Upper lobe of right lung (tissue), 1 donor: ENCODE measurements at places on chromosomes 7 and 10. TPM values are rescaled to one million over a fixed set of nuclear protein-coding genes. Genes with fewer than 3 reads are reported as not detected.

The C10orf62 gene
- not detected for total RNA-seq

The MEIG1 gene
- not detected for total RNA-seq

The SUGCT gene
- 4.1 TPM for total RNA-seq

The WDR86 gene
- 1.3 TPM for total RNA-seq

The PNLIPRP3 gene
- total RNA-seq = 0.20 TPM

The SUN3 gene
- not detected for total RNA-seq

The GNGT1 gene
- total RNA-seq = not detected

The SLIT1 gene
- 0.23 TPM for total RNA-seq

The LGI1 gene
- total RNA-seq = not detected

The ASAH2 gene
- total RNA-seq = 1.5 TPM

The FFAR4 gene
- total RNA-seq = 4.9 TPM

The CACNA2D1 gene
- 10.3 TPM for total RNA-seq

The CDC14C gene
- not detected for total RNA-seq

The SAMD9 gene
- 21.2 TPM for total RNA-seq

The ZNF777 gene
- 11.3 TPM for total RNA-seq

The PNLIPRP2 gene
- total RNA-seq = not detected

The CUZD1 gene
- 0.78 TPM for total RNA-seq

The TLL2 gene
- total RNA-seq = not detected

The STEAP2 gene
- 11.5 TPM for total RNA-seq

The FAM25G gene
- not detected for total RNA-seq

The STAG3 gene
- total RNA-seq = 2.3 TPM

The PRSS37 gene
- total RNA-seq = not detected

The ALDH18A1 gene
- total RNA-seq = 32.8 TPM

The MSS51 gene
- 3.0 TPM for total RNA-seq

The CCL24 gene
- total RNA-seq = 4.8 TPM

The TBC1D12 gene
- total RNA-seq = 11.1 TPM

The WEE2 gene
- total RNA-seq = not detected

The PARD3 gene
- total RNA-seq = 38.5 TPM

The LIPM gene
- not detected for total RNA-seq

The C7orf57 gene
- total RNA-seq = not detected

The HPSE2 gene
- 3.4 TPM for total RNA-seq

The SLC39A12 gene
- 0.29 TPM for total RNA-seq

The ACSM6 gene
- total RNA-seq = not detected

The RET gene
- total RNA-seq = 1.0 TPM

The CASP7 gene
- total RNA-seq = 32.5 TPM

The PDK4 gene
- total RNA-seq = 156 TPM

The CLRN3 gene
- total RNA-seq = not detected

The PALD1 gene
- 27.0 TPM for total RNA-seq

The UTF1 gene
- not detected for total RNA-seq

The SCART1 gene
- 2.6 TPM for total RNA-seq

The RARRES2 gene
- total RNA-seq = 259 TPM

The ITPRID1 gene
- not detected for total RNA-seq

The PSD gene
- 3.5 TPM for total RNA-seq

The FZD1 gene
- total RNA-seq = 25.7 TPM
